ENCODE measurements at places on chromosomes 1 and 21. TPM values are rescaled to one million over a fixed set of nuclear protein-coding genes. Genes with fewer than 3 reads are reported as not detected.

The CHODL gene
- total RNA-seq = 0.46 TPM

The C1orf35 gene
- total RNA-seq = 23.2 TPM

The TRIM46 gene
- total RNA-seq = 8.5 TPM

GRCh38 chr1:109482791-109483671 is 674 bp upstream of the ATXN7L2 start:
- peaks cover 7% of the 10 kb centered on the region for H3K4me1 ChIP-seq
- peaks cover 9% of the 10 kb centered on the region for H3K36me3 ChIP-seq
- peaks cover 23% of the 10 kb centered on the region for H3K27me3 ChIP-seq
- peak overlapping the region; percentile 90 for H3K4me3 ChIP-seq

- H3K36me3 ChIP-seq = no peaks in the 10 kb centered on the region
- peaks cover 2% of the 10 kb centered on the region for H3K27me3 ChIP-seq
- H3K4me1 ChIP-seq = no peaks in the 10 kb centered on the region
- H3K4me3 ChIP-seq = no peak overlapping the region
- no peak for DNase-seq
Observed at GRCh38 chr1:230728710-230729392, 14.9 kb upstream of the AGT start.

DNA sequence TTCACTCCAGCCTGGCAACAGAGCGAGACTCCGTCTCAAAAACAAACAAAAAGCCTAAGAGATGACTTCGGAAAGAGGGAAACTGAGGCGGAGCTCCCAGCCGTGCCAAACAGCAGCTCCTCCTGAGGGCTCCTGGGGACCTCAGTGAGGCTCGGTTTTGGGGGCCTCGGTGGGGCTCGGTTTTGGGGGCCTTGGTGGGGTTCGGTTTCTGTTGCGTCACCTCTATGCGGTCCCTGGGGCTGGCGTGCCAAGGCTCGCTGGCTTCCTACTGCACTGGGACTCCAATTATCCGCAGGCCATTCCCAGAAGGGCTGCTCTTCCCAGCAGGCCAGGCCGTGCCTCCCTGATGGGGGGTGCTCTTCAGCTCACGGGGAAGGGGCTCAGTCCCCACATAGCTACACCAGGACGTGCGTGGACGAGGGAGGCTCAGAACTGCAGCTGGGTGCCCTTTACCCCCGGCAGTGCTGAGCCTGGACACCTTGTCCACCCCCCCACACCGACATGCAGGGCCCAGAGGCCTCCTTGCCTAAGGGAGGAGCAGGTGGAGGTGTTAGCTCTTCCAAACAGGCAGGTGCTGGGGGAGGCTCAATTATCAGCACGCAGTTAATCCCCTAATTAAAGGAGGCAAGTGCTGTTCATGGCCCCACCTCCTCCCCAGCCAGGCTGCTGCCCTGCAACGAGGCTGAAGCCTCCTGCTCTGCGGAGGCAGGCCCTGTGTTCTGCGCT is 5.1 kb upstream of the C1orf159 start:
- H3K27me3 ChIP-seq = peaks cover 20% of the 10 kb centered on the region
- H3K27ac ChIP-seq = no peak overlapping the region
- H3K36me3 ChIP-seq = no peaks in the 10 kb centered on the region
- no peak overlapping the region for H3K4me3 ChIP-seq
- DNase-seq = no peak

GRCh38 chr1:6657138-6657537 is 32.5 kb downstream of the THAP3 start:
- H3K4me1 ChIP-seq = no peaks in the 10 kb centered on the region
- no peak overlapping the region for H3K4me3 ChIP-seq
- no peak overlapping the region for H3K27ac ChIP-seq
- no peak for DNase-seq
- H3K27me3 ChIP-seq = no peaks in the 10 kb centered on the region
- H3K36me3 ChIP-seq = peaks cover 11% of the 10 kb centered on the region

- DNase-seq = no peak
- no peaks in the 10 kb centered on the region for H3K27me3 ChIP-seq
- no peak overlapping the region for H3K27ac ChIP-seq
- no peaks in the 10 kb centered on the region for H3K4me1 ChIP-seq
- no peak overlapping the region for H3K4me3 ChIP-seq
Observed at GRCh38 chr1:171261336-171261735, 13.0 kb downstream of the FMO1 start.

DNA sequence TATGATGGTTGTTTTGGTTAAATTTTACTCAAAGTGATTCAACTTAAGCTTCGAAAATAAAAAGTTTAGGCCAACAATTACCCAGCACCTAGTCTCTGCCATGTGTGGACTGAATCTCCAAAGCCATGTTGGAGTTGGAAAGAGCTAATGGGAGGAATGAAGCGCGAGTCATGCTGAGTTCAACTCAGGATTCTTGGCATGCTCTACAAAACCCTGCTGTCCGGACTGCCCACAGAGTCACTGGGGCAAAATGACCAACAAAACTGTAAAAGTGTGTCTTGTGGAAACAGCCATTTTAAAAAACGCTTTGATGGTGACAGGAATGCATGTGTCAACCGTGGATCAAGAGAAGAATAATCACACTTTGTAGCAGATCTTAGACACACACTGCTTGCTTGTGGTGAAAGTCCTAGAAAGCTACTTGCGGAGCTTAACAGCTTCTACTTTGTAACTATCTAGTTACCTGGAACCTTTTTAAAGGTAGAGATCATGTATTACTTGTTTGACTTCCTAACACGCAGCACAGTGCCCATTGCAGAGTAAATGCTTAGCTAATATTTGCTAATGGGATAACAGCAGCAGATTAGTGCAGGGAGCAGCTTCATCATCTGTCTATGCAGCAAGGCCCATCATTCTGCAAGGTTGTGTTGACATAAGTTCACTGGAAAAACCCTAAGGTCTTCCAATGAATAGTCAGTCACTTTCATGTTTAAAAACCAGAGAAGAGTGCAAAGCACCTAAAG is 7.0 kb upstream of the GBP6 start:
- no peak overlapping the region for H3K27ac ChIP-seq
- no peak overlapping the region for H3K4me3 ChIP-seq
- no peak for DNase-seq
- H3K27me3 ChIP-seq = peaks cover 2% of the 10 kb centered on the region

Data from endothelial cell (in vitro differentiated cells).